Endodermal cell (in vitro differentiated cells): ENCODE measurements at places on chromosomes 4 and X.
A peak's percentile ranks its signal among the peaks of the same experiment; 100 is the strongest.

DNA sequence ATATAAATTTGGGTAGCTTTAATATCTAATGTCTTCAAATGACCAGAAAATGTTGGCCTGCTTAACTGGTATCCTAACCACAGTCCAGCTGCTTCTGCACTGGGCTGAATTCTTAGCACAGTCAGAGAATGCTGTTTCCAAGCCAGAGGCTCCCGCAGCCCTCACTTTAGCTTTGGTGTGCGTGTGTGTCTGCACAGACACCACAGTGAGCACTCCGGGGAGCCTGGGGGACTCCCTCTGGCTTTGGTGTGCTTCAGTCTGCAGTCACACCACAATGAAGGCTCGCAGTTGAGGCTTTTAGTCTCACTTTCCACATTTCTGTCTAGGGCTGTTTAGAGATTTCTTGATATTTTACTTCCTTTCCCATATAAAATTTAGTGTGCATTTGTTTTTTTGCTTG is 53.6 kb downstream of the APOO start:
- H3K27ac ChIP-seq: no peak overlapping the region
- H3K4me1 ChIP-seq: no peaks in the 10 kb centered on the region
- DNase-seq: no peak

- no peak overlapping the region for H3K4me3 ChIP-seq
- no peak for DNase-seq
- no peak overlapping the region for H3K27ac ChIP-seq
- no peaks in the 10 kb centered on the region for H3K27me3 ChIP-seq
- H3K36me3 ChIP-seq: no peaks in the 10 kb centered on the region
These were observed 1095.2 kb upstream of the POU3F4 start for GRCh38 chrX:82412858-82413257.

DNA sequence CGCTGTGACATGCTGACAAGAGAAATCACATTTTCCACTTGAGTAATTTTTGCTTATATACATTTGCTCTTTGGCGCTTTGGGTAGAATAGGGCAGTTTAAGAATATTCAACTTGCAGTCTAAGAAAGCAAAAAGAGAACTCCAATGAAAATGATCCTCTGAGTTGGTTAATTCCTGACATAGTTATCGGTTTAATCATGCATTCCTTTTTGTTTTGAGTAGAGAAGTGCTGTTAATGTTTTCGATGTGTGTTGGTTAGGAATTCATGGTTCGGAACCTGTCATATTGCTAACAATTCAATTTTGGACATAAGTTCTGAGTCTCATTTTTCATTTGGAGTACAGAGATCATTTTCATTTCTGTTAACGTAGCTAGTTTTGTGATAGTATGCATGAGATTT is 700.6 kb upstream of the PITX2 start:
- H3K4me3 ChIP-seq: no peak overlapping the region
- no peaks in the 10 kb centered on the region for H3K4me1 ChIP-seq
- no peaks in the 10 kb centered on the region for H3K27me3 ChIP-seq
- H3K36me3 ChIP-seq: no peaks in the 10 kb centered on the region
- DNase-seq: no peak

DNA sequence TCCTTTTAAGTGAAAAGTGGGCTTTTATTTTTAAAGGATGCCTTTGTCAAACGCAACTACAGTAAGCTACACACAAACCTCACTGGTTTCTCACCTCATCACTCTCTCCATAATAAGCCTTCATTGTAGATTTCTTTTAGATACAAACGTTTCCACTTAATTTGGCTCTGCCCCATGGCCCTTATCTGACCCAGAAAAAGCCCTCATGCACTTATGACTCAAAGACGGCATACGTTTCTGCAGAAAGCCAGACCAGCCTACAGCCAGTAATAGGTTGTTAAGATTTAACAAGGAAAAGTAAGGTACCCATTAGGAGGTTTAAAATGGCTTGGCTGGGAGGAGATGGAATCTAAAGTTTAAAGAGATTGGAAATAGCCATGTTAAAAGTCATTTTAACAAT is 914.6 kb upstream of the INTU start:
- H3K27ac ChIP-seq: no peak overlapping the region
- DNase-seq: no peak
- H3K36me3 ChIP-seq: no peaks in the 10 kb centered on the region
- no peaks in the 10 kb centered on the region for H3K4me1 ChIP-seq
- no peak overlapping the region for H3K4me3 ChIP-seq

DNA sequence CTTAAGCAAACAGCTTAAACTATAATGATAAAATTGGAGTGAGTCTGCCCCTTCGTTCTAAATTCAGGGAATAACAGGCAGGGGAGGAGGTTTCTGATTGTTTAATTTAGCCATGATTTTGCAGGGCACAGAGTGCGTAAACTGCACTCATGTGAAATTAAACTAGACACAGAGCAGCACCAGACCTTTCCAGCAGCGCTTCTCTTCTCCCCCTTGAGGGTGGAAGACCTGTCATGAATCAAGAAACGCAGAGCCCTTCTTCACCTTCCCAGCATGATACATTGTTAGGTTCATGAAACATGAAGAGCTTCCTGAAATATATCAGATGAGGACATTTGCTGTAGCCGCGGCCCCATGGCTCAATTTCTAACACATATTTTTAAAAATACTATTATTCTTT is 63.1 kb downstream of the FAM114A1 start:
- H3K4me3 ChIP-seq: no peak overlapping the region
- H3K27me3 ChIP-seq: no peaks in the 10 kb centered on the region
- no peak overlapping the region for H3K27ac ChIP-seq
- no peak for DNase-seq

GRCh38 chr4:110619463-110620247 is 3.2 kb downstream of the PITX2 start:
- DNase-seq: peak; percentile 95
- peaks cover 12% of the 10 kb centered on the region for H3K36me3 ChIP-seq
- peaks cover under 1% of the 10 kb centered on the region for H3K27me3 ChIP-seq
- H3K27ac ChIP-seq: peak overlapping the region; percentile 78
- no peaks in the 10 kb centered on the region for H3K4me1 ChIP-seq
- H3K4me3 ChIP-seq: peak overlapping the region; percentile 90

GRCh38 chr4:142706381-142706780 is 139.7 kb downstream of the INPP4B start:
- DNase-seq: no peak
- H3K4me1 ChIP-seq: no peaks in the 10 kb centered on the region
- no peaks in the 10 kb centered on the region for H3K36me3 ChIP-seq
- no peak overlapping the region for H3K4me3 ChIP-seq
- peaks cover 2% of the 10 kb centered on the region for H3K27me3 ChIP-seq
- no peak overlapping the region for H3K27ac ChIP-seq

- no peak overlapping the region for H3K4me3 ChIP-seq
- DNase-seq: no peak
- no peaks in the 10 kb centered on the region for H3K27me3 ChIP-seq
- no peak overlapping the region for H3K27ac ChIP-seq
- no peaks in the 10 kb centered on the region for H3K36me3 ChIP-seq
These were observed 22.3 kb downstream of the QRFPR start for GRCh38 chr4:121358473-121358872.

DNA sequence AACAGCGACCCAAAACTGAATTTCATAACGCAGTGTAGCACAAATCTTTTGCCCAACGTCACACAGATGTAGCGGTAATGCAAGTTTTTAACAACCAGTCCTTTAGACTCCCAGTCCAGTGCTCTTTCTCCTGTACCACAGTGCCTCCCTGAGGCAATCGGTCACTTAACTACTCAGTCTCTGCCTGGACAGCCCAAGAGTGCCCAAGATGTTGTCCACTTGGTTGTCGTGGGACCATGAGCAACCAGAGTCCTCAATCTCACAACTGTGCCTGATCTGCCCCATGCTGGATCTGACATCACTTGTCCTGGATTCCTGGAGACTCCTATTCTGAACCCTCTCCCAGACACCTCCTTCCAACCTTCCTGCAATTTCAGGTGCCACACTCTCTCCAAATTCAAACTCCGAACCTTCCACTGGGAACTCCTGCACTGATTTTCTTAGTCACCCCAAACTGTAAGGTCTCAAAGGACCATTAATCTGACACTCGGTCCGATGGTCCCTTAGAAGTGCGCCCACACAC is 702 bp downstream of the MMGT1 start:
- peak overlapping the region; percentile 92 for H3K27ac ChIP-seq
- H3K4me3 ChIP-seq: peak overlapping the region; percentile 95
- no peaks in the 10 kb centered on the region for H3K4me1 ChIP-seq
- no peak for DNase-seq

- no peaks in the 10 kb centered on the region for H3K4me1 ChIP-seq
- no peak overlapping the region for H3K4me3 ChIP-seq
- H3K27ac ChIP-seq: no peak overlapping the region
- DNase-seq: no peak
- peaks cover 1% of the 10 kb centered on the region for H3K36me3 ChIP-seq
These were observed 33.6 kb downstream of the PITX2 start for GRCh38 chr4:110589297-110589696.

GRCh38 chrX:11427453-11428071 is 134.3 kb downstream of the AMELX start:
- no peaks in the 10 kb centered on the region for H3K4me1 ChIP-seq
- H3K36me3 ChIP-seq: no peaks in the 10 kb centered on the region
- H3K27me3 ChIP-seq: peaks cover 27% of the 10 kb centered on the region
- peak; percentile 74 for DNase-seq
- H3K27ac ChIP-seq: no peak overlapping the region

DNA sequence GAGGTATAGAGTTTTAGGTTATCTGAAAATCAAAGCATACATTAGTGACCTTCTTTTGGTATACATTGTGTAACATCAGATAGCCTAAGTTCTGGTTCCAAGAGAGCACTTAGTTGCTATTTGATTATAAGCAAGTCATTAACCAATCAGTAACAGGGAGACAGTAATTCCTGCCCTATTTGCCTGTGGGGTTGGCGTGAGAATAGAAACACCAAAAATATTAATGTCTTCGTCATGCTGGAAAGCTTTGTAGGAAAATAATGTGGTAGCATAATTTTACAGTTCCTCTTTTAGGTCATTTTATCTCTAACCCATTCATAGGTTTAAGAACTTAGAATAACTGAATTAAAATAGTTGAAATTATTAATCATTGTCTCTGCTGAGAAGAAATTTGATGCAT is 37.8 kb downstream of the NPNT start:
- no peaks in the 10 kb centered on the region for H3K4me1 ChIP-seq
- H3K36me3 ChIP-seq: no peaks in the 10 kb centered on the region
- no peaks in the 10 kb centered on the region for H3K27me3 ChIP-seq
- no peak overlapping the region for H3K4me3 ChIP-seq
- H3K27ac ChIP-seq: no peak overlapping the region

- H3K27ac ChIP-seq: no peak overlapping the region
- no peaks in the 10 kb centered on the region for H3K36me3 ChIP-seq
- H3K4me3 ChIP-seq: no peak overlapping the region
These were observed 15.4 kb downstream of the DCHS2 start for GRCh38 chr4:154476232-154476631.

DNA sequence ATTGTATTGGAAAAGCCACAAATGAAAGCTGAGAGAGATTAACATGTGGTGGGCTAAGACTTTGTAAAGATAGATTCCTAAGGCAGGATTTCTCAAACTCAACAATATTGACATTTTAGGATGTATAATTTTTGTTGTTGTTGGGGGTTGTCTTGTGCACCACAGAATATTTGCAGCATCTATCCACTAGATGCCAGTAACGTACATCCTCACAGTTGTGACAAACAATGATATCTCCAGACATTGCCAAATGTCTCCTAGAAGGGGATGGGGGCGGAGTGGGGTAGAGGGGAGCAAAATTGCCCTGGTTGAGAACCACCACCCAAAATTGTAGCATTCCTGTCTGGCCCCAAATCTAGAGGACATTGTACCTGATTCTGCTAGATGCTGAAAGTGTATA is 14.7 kb upstream of the CBR4 start:
- no peaks in the 10 kb centered on the region for H3K36me3 ChIP-seq
- H3K27me3 ChIP-seq: no peaks in the 10 kb centered on the region
- no peak overlapping the region for H3K4me3 ChIP-seq
- H3K27ac ChIP-seq: no peak overlapping the region

DNA sequence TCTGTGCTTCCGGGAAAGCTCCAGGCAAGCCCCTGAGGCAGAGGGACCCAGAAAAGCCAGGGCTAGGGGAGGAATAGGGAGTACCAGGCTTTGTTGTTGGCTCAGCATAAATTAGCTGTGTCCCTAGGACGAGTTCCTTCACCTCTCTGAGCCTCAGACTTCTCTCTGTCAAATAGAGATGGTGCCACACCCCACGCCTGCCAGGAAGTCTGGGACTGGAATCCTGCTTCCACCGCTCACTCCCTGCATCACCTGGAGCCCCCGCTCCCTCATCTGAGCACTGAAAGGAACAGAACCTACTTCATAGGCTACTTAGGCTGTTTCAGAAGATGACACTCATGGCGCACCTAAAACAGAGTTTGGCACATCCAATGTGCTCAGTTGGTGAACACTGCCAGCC is 8.1 kb upstream of the JAKMIP1 start:
- DNase-seq: no peak
- H3K36me3 ChIP-seq: no peaks in the 10 kb centered on the region
- no peak overlapping the region for H3K27ac ChIP-seq
- no peak overlapping the region for H3K4me3 ChIP-seq

GRCh38 chr4:25007598-25007997 is 23.1 kb downstream of the LGI2 start:
- H3K27me3 ChIP-seq: no peaks in the 10 kb centered on the region
- no peak overlapping the region for H3K4me3 ChIP-seq
- no peaks in the 10 kb centered on the region for H3K4me1 ChIP-seq
- H3K27ac ChIP-seq: no peak overlapping the region
- peaks cover 5% of the 10 kb centered on the region for H3K36me3 ChIP-seq

- peaks cover 29% of the 10 kb centered on the region for H3K27me3 ChIP-seq
- no peak within 1 kb of the TSS for H3K27ac ChIP-seq
- no peaks in the 10 kb centered on the region for H3K4me1 ChIP-seq
- H3K36me3 ChIP-seq: no peaks in the 10 kb centered on the region
- peak; percentile 91 for DNase-seq
These were observed at the start of gene ABCG2 for GRCh38 chr4:88158489-88159228. TSS of gene ABCG2 (minus strand) at chr4:88158639. CDS start at chr4:88139995, 18,644 bp downstream.

GRCh38 chrX:10286195-10286594 is 129.4 kb downstream of the CLCN4 start:
- no peaks in the 10 kb centered on the region for H3K36me3 ChIP-seq
- no peaks in the 10 kb centered on the region for H3K4me1 ChIP-seq
- H3K27me3 ChIP-seq: no peaks in the 10 kb centered on the region
- H3K27ac ChIP-seq: no peak overlapping the region
- DNase-seq: no peak
- no peak overlapping the region for H3K4me3 ChIP-seq

- no peak overlapping the region for H3K4me3 ChIP-seq
- no peak overlapping the region for H3K27ac ChIP-seq
- DNase-seq: no peak
These were observed 58.8 kb upstream of the LHFPL1 start for GRCh38 chrX:112738347-112739033.

DNA sequence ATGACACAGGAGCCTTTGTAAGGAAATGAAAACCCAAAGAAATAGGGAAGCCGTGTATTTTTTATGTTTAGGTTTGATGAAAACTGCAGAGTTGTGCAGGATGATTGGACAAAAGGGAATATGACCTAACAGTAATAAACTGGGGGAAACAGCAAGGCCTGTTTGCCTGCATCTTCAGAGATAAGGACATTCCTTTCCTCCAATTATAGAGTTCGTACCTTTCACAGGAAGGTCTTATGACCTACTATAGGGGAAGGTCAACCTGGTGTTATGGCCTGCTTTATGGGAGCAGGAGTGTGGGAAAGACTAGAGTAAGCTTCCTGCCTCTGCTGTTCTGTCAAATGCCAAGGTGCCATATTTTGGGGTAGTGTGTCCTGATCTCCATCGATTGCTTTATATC is 42.5 kb downstream of the BBS12 start:
- no peaks in the 10 kb centered on the region for H3K27me3 ChIP-seq
- H3K4me3 ChIP-seq: no peak overlapping the region
- H3K4me1 ChIP-seq: no peaks in the 10 kb centered on the region
- no peak overlapping the region for H3K27ac ChIP-seq
- no peaks in the 10 kb centered on the region for H3K36me3 ChIP-seq
- DNase-seq: no peak
